ENCODE measurements at places on chromosomes 5 and 9.

DNA sequence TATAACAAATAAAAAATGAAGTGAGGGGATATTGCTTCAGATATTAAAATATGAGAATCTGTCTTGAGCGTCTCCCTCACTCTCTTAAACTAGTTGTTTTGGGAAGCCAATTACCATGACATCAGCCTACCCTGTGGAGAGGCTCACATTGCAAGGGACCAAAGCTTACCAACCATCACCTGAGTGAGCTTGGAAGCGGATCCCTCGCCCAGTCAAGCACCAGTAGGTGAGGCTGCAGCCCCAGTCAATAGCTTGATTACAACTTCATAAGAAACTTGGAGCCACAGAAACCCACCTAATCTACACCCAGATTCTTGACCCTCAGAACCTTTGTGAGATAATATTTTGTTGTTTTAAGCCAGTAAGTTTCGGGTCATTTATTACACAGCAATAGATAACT, 206.2 kb downstream of the CEMIP2 start:
- H3K4me3 ChIP-seq, result no peak overlapping the region
- DNase-seq, result no peak
- H3K27me3 ChIP-seq, result no peaks in the 10 kb centered on the region
- H3K27ac ChIP-seq, result no peak overlapping the region
- H3K36me3 ChIP-seq, result no peaks in the 10 kb centered on the region

- H3K27ac ChIP-seq, result no peak overlapping the region
- no peak for DNase-seq
- no peaks in the 10 kb centered on the region for H3K36me3 ChIP-seq
- H3K27me3 ChIP-seq, result no peaks in the 10 kb centered on the region
- no peaks in the 10 kb centered on the region for H3K4me1 ChIP-seq
Measured at GRCh38 chr9:131744720-131745201, 4.9 kb upstream of the RAPGEF1 start.

DNA sequence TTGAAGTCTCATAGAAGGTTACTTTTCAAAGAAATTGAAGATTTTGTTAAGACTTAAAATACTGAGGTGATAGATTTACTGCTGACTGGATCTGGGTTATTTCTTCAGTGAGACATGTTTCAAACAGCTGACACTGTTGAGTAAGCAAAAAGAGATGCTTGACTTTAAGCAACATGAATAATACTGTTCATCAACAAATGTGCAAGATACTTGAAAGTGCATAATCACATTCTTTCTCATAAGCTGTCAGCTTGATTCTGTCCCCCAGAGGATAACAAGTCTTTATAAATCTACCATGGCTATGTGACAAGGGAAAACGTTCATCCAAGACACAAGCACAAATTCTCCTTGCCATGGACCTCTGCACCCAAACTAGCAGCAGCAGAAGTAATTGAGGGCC, 260.1 kb upstream of the CDH18 start:
- H3K27me3 ChIP-seq, result no peaks in the 10 kb centered on the region
- H3K36me3 ChIP-seq, result no peaks in the 10 kb centered on the region
- no peak overlapping the region for H3K4me3 ChIP-seq
- no peak overlapping the region for H3K27ac ChIP-seq
- no peaks in the 10 kb centered on the region for H3K4me1 ChIP-seq

DNA sequence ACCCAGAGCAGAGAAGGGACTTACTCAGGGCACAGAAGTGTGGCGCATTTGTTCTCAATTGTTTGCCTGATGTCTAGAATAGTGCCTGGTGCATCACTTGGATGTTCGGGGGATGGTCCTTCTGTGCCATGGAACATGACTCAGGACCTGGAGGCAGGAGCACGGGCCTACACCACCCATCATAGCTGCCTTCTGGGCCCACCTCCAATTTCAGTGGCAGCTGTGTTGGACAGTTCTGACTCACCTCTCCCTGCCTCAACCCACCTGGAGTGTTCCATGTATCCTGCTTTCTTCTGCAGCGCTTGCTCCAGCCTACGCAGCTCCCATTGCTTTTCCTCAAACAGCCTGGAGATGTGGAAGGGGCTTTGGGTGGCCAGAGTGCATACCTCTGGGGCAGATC, 12.5 kb upstream of the CXCL14 start:
- no peak overlapping the region for H3K4me3 ChIP-seq
- no peak overlapping the region for H3K27ac ChIP-seq
- DNase-seq, result no peak
- H3K36me3 ChIP-seq, result no peaks in the 10 kb centered on the region
- H3K4me1 ChIP-seq, result no peaks in the 10 kb centered on the region

DNA sequence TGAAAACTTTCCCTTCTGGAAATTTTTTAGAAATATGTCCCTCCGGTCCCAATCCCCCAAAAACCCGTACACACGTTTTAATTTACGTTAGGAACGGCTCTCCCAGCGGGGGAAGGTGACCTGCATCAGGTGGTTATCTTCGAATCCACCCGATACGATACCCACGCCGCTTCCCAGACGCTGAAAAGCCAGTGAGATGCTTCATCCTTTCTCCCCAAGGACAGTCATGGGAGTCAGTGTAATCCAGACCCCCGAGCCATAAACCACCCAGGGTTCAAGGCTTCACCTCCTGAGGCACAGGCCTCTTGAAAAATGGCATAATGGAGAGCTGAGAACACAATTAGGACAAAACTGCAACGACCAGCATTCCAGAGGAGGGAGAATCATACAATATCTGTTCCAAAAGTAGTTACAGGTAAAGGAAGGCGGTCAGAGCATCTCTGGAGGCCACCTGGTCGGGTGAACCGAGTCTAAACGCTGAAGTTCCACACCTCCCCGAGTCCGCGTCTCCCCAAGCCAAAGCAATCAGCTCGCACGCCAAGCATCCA, 857 bp downstream of the FAM169A start:
- no peaks in the 10 kb centered on the region for H3K4me1 ChIP-seq
- peak overlapping the region; percentile 57 for H3K4me3 ChIP-seq
- peaks cover 10% of the 10 kb centered on the region for H3K27me3 ChIP-seq
- no peak for DNase-seq
- no peak overlapping the region for H3K27ac ChIP-seq

DNA sequence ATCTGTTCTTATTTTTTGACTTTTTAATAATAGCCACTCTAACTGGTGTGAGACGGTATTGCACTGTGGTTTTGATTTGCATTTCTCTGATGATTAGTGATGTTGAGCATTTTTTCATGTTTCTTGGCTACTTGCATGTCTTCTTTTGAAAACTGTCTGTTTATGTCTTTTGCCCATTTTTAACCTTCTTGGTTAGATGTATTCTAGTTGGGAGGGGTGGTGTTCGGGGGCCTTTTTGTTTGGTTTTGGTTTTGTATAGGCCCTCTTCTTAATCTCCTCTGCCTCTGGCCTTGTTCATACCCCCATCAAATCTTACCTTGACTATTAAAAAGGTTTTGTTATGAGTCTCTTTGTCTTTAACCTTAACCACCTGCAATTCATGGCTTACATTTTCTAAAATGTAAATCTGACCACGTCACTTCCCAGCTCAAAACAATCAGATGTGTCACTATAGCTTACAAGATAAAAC, 107.8 kb upstream of the NR4A3 start:
- H3K27ac ChIP-seq, result no peak overlapping the region
- H3K27me3 ChIP-seq, result no peaks in the 10 kb centered on the region
- DNase-seq, result no peak
- no peak overlapping the region for H3K4me3 ChIP-seq
- H3K4me1 ChIP-seq, result no peaks in the 10 kb centered on the region

GRCh38 chr5:54667136-54667535, 149.6 kb downstream of the SNX18 start:
- H3K4me3 ChIP-seq, result no peak overlapping the region
- no peak overlapping the region for H3K27ac ChIP-seq
- no peaks in the 10 kb centered on the region for H3K36me3 ChIP-seq
- DNase-seq, result no peak

- H3K27ac ChIP-seq, result no peak overlapping the region
- no peaks in the 10 kb centered on the region for H3K4me1 ChIP-seq
- no peaks in the 10 kb centered on the region for H3K27me3 ChIP-seq
- no peak for DNase-seq
- H3K4me3 ChIP-seq, result no peak overlapping the region
- no peaks in the 10 kb centered on the region for H3K36me3 ChIP-seq
Measured at GRCh38 chr9:110308633-110309038, 29.0 kb downstream of the TXNDC8 start.

DNA sequence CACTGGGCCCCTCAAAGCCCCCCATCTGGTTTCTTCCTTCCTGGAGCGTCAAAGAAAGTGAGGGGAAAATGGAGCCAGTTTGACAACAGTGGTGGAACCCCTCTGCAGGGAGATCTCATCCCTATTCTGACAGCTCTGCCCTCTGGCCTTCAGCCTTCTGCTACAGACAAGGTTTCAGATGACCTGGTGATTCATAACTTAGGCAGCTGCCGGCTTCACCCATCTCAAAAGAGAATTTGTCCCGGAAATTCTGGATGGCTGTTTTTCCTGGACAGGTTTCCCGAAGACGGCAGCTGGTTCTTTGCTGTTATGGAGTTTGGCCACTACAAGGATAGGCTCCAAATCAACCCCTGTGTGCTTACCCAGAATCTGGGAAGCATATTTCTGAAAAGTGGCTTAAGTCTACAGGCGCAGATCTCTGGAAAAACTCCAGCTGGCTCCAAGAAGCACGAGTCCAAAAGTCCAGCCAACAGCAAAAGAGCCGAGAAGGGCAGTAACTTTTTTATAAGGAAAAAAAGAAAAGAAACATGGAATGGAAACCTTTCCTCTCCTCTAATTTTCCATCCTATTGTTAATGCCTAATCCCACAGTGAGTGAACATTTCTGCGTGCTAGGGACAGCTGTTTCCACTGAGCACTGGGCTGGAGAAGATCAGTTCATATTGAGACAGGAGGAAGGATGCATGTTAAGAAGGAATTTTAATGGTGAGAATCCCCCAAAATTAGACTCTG, 54.5 kb downstream of the ZNF366 start:
- H3K4me1 ChIP-seq, result peaks cover 78% of the 10 kb centered on the region
- peak; percentile 85 for DNase-seq
- H3K27ac ChIP-seq, result peak overlapping the region; percentile 94
- H3K4me3 ChIP-seq, result no peak overlapping the region

Data from heart left ventricle (tissue), 16 donors.